ENCODE measurements at places on chromosomes 4 and X. TPM values are rescaled to one million over a fixed set of nuclear protein-coding genes. Genes with fewer than 3 reads are reported as not detected.

Gene RTL9
- 0.88 TPM for polyA plus RNA-seq

Gene SH3D19
- polyA plus RNA-seq = 16.2 TPM

Gene FREM3
- polyA plus RNA-seq = not detected

Gene CT47B1
- polyA plus RNA-seq = not detected

DNA sequence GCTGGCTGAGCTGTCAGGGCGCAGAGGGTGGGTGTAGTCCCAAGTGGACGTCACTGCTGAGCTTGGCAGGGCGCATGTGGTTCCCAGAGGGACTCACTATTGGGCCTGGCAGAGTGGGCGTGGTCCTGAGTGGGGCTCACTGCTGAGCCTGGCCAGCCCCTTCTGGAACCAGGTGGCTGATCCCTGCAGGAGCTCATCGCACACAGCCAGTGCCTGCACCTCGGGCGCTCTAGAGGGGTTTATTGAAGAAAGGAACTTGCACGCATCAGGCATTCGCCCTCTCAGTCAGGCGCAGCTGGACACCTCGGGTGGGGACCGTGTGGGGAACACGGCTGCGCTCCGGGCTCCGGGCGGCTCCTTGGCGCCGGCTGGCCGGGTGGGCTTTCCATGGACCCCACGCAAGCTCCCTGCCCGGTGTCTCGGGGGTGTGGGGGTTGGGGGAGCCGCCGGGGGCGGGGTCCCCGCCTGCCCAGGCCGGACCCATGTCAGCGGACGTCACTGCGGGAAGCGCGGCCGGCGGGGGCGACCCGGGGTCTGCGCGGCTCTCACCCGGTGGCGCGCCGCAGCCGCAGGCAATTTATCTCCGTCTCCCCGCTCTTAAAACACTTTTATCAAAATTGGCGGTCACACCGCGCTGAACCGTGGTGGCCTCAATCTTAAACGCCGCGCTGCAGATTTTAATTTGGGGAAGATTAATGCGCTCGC is 65.4 kb upstream of the NKX1-1 start:
- no peaks in the 10 kb centered on the region for H3K4me1 ChIP-seq
- no peak for DNase-seq
- H3K27me3 ChIP-seq = peaks cover 44% of the 10 kb centered on the region
- no peaks in the 10 kb centered on the region for H3K36me3 ChIP-seq
- no peak overlapping the region for H3K4me3 ChIP-seq

- H3K4me3 ChIP-seq = no peak overlapping the region
- DNase-seq = no peak
- H3K27me3 ChIP-seq = no peaks in the 10 kb centered on the region
- H3K36me3 ChIP-seq = no peaks in the 10 kb centered on the region
- H3K4me1 ChIP-seq = no peaks in the 10 kb centered on the region
- H3K27ac ChIP-seq = no peak overlapping the region
Measured at GRCh38 chr4:93501244-93501643, 327.3 kb upstream of the ATOH1 start.

- no peaks in the 10 kb centered on the region for H3K36me3 ChIP-seq
- H3K27ac ChIP-seq = no peak overlapping the region
- H3K4me3 ChIP-seq = no peak overlapping the region
- no peak for DNase-seq
- H3K27me3 ChIP-seq = no peaks in the 10 kb centered on the region
Measured at GRCh38 chrX:18951032-18951431, 32.9 kb downstream of the PHKA2 start.

DNA sequence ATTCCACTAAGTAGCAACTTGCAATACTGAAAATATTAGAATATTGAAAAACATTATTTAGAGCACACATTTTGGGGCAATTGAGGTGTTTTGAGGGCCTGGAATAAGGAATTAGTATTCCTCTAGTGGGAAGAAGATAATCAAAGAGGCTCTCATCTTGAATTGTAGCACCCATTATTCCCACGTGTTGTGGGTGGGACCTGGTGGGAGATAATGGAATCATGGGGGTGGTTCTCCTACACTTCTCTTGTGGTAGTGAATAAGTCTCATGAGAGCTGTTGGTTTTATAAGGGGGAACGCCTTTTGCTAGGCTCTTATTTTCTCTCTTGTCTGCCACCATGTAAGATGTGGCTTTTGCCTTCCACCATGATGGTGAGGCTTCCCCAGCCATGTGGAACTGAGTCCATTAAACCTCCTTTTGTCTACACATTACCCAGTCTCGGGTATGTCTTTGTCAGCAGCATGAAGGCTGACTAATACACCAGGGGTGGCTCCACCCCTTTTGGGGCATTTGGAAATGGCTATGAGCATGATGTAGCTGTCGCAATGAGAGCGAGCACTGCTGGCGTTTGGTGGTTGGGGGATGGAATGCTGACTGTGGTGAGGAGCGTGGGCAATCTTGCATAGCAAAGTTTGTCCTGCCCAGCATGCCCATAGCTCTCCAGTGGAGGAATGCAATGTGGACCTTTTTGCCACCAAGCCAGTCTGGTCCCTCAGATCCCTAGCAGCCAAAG is 308.2 kb downstream of the FRMPD4 start:
- H3K4me1 ChIP-seq = no peaks in the 10 kb centered on the region
- DNase-seq = peak; percentile 74
- H3K27ac ChIP-seq = no peak overlapping the region
- H3K4me3 ChIP-seq = no peak overlapping the region

- H3K4me3 ChIP-seq = no peak overlapping the region
- H3K27ac ChIP-seq = no peak overlapping the region
- H3K36me3 ChIP-seq = no peaks in the 10 kb centered on the region
- no peaks in the 10 kb centered on the region for H3K27me3 ChIP-seq
Measured at GRCh38 chrX:7219153-7219705, 71.3 kb upstream of the PUDP start.

Data from cardiac muscle cell (in vitro differentiated cells and primary cell).